ENCODE measurements at places on chromosomes 16 and 17.
A peak's percentile ranks its signal among the peaks of the same experiment; 100 is the strongest.

DNA sequence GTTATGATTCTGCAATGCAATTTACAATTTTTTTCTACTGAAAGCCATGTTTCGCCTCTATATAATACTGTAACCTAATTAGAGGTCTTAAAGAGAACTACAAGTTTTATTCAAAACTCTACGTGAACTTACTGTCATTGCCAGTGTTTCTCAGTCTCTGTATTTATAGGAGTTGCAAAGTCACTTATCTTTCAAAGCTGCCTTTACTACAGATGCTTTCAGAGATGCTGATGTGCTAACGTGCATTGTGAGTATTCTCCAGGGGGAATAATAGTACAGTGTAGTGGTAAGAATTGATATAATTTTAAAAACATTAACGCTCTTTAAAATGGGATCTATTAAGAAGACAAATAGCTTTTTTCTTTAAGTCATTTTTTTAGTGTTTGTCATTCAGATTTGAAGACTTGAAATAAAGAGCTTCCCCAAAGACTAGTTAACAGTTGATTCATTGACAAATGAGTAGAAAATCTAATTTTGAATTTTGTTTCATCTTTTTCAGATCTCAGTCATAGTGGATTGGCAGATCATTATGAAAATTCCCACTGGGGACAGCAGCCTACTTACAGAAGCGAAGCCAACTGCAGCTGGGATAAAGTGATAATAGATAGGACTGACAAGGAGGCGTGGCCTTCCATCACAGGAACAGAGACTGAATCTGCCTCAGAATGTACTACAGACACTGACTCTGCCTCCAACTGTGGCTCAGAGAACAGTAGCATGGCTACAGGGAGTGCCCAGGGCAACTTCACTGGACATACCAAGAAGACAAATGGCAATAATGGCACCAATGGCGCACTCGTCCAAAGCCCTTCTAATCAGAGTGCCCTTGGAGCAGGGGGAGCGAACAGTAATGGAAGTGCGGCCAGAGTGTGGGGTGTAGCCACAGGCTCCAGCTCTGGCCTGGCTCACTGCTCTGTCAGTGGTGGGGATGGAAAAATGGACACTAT, 79.9 kb downstream of the TMC6 start:
- no peak for DNase-seq

DNA sequence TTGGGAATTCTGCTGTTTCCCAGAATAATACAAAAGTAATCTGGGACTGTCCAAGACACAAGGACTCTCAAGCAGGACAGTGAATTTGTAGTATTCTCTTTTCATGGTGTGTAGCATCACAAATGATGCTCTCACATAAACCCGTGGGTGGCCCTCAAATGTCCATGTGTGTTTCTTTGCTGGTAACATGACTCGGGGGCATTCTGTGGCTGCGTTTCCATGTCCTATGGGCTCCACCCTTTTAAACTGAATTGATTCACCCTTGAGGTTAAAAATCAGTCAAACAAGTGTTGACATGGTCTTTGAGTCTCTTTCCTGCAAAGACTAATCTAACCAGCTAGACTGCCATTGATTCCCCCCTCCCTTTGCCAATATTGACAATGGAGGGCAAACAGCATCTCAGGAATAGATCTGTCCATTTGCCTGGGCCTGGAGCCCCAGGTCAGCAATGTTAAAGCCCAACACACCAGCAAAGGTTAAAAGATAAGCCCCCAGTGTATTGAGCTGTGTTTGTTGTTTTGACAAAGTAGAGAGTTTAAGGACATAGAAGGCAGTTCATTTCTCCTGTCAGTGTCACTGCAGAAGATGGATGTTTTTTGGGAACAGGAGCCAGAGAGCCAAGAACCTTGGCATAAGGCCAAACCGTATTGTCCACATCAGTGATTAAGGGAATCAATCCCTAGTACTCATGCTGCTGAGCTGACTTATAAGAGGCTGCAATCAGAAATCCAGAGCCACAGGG, 117.1 kb upstream of the COX10 start:
- no peak for DNase-seq

GRCh38 chr17:6430769-6431168, 4.2 kb downstream of the AIPL1 start:
- peak; percentile 14 for DNase-seq

DNA sequence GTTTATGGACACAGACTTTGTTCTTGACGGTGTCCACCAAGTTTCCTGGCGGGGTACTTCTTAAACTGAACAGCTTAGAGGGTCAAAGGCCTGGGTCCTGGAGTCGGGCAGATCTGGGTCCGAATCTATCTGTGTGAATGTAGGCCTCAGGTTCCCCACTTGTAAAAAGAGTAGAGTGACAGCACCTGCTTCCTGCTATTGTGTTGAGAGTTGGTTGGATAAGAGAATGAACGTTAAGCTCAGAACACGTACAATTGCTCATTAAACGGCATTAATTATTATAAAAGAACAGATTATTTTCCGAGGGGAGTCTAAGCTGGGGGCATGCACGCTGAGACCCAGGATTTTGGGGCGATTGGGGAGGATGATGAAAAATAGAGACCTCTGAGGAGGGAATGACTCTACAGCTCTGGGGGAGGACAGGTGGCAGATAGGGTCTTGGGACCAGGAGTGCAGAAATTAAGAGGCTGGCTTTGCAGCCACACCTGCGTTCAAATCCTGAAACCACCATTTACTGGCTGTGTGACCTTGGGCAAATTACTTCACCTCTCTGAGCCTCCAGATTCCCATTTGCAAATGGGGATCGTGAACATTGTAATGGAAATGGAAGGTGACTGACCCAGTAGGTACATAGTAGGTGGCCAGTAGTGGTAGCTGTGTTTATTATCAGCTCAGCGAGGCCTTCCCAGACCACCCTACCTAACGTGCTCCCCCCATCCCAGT, 862 bp downstream of the CLEC16A start:
- no peak for DNase-seq

DNA sequence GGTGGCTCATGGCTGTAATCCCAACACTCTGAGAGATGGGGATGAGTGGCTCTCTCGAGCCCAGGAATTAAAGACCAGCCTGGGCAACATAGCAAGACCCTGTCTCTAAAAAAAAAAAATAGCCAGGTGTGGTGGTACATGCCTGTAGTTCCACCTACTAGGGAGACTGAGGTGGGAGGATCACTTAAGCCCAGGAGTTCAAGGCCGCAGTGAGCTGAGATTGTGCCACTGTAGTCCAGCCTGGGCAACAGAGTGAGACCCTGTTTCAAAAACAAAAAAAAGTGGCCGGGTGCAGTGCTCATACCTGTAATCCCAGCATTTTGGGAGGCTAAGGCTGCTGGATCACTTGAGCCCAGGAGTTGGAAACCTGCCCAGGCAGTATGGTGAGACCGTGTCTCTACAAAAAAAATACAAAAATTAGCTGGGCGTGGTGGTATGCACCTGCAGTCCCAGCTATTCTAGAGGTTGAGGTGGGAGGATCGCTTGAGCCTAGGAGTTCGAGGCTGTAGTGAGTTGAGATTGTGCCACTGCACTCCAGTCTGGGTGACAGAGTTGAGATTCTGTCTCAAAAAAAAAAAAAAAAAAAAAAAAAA, 3.0 kb downstream of the C16orf54 start:
- DNase-seq = no peak

DNA sequence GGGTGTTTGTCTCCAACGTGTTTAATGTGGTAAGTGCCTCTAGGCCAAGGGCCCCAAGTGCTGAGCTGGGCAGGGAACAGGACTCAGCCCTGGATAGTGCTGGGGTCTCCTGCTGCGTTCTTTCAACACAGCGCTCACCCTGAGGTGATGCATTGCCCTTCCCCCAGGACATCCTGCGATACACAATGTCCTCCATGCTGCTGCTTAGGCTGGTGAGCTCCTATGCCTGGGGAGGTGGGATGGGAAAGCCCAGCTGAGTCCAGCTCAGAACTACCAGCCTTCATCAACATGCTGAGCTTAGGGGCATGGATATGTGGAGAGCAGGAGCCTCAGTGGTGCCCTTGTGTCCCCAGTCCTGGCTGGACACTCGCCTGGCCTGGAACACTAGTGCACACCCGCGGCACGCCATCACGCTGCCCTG, 563 bp downstream of the ZACN start:
- DNase-seq = no peak

DNA sequence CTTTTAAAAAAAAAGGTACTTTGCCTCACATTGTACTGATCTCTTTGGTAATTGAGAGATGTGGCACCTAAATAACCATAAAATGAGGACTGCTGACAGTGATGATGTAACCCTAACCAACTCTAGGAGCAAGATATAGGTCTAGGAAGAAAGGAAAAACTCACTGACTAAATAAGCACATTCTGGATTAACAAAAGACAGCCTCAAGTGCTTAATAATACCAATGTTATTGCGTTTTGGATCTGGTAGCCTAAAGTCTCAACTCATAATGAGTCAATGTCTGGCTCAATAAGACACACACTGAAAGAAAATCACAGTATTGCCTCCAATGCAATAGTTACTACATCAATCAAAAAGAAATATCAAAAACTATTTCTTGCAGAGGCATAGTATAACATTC, 3.0 kb downstream of the ERN1 start:
- DNase-seq = no peak
